ENCODE measurements at places on chromosomes 5 and 9.

DNA sequence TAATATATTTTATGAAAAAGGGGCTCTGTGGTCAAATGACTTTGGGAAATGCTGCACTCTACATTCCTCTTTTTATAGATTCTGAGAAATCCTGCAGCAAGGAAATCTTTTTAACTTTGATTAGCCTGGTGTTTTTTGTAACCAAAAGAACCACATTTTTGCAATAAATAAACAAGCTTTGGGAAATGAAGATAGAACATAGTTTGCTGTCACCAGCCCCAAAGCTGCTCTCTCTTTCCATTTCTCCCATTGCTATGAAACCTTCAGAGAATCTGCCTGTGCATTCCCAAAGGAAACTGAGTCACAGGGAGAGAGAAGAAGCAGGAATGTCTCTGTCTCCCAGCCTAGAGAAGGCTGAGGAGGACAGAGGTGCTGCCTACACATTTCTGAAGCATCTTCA lies 59.0 kb downstream of the COL15A1 start:
- DNase-seq, result no peak

- DNase-seq, result no peak
Observed at GRCh38 chr5:154967421-154968024, 26.6 kb downstream of the MRPL22 start.

- peak; percentile 54 for DNase-seq
Observed at GRCh38 chr5:7756453-7756852, 94.5 kb downstream of the CFAP90 start.

GRCh38 chr9:129341171-129341986 lies 163.3 kb upstream of the IER5L start:
- no peak for DNase-seq

- DNase-seq, result no peak
Observed at GRCh38 chr5:134437847-134438581, 26.3 kb upstream of the CDKN2AIPNL start.
